ENCODE measurements at places on chromosomes 1 and 21.
A peak's percentile ranks its signal among the peaks of the same experiment; 100 is the strongest.

DNA sequence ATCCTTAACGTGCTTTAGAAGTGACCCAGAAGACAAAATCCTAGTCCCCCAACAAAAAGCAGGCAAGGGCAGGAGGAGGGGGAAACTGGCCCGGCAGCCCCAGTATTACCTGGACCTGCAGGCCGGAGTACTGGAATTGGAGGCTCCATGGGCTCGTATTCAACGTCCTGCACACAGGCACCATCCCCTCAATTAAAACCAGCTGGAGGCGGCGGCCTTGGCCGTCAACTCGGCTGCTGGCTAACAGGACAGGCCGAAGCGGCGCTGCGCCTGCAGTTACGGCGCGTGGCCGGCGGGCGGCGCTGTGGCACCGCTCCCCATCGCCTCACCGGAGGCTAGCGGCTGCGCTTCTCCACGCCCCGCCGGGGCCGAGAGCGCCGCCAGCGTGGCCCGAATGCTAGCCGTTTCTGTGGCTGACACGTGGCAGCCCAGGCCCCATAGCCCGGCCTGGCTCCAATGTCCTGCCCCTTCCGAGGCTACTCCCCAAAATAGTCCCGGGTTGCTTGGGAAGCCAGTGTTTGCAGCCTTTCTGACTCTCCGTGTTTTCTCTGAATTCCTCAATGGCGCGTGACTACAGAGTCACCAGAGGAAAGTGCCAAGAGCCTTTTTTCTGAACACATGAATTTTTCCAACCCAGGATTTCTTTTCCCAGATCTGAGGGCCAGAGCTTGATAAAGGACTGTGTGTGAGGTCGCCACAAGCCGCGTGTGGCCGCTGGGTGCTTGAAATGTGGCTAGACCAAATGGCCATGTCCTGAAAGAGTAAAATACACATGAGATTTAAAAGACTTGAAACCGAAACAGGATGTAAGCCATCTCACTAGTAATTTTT is 82.5 kb downstream of the HHIPL2 start:
- peak; percentile 90 for DNase-seq

DNA sequence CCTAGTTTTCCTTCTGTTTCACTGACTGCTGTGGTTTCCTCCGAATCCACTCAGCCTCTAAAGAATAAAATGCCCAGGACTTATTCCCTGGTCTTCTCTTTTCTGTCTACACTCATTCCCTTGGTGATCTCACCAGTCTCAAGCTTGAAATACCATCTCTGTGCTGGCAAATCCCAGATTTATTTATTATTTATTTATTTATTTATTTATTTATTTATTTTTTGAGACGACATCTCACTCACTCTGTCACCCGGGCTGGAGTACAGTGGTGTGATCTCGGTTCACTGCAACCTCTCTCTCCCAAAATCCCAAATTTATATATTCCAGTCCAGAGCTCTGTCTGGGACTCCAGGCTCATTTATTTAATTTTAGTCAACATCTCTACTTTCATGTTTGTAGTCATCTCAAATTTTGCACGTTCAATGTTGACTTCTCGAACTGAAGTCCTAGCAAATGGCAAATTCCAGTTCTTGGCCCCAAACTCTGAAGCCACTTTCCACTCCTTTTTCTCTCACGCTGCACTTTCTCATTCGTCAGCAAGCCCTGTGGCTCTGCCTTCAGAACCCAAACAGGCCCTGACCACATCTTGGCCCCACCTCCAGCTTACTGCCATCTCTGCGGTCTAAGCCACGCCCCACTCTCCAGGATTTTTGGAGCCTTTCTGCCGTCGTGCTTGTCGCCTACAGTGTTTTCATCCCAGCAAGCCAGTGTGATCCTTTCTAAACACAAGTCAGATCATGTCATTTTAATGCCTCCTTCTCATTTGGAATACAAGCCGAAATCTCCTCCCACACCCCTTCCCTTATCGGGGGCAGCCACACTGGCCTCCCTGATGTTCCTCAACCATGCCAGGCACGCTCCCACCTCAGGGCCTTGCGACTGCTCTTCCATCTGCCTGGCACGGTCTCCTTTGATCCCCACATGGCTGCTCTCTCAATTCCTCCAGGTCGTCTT is 14.2 kb upstream of the TENT5B start:
- no peak for DNase-seq

GRCh38 chr1:20485527-20486456 is at the start of gene CAMK2N1:
Gene CAMK2N1, minus strand, starts transcription at chr1:20486210. Its CDS starts 831 bp downstream, at chr1:20485379.
- no peak for DNase-seq

GRCh38 chr1:79785561-79785960 is 779.0 kb upstream of the ADGRL4 start:
- DNase-seq = no peak

GRCh38 chr1:36737767-36738166 is 255.1 kb upstream of the CSF3R start:
- no peak for DNase-seq

- no peak for DNase-seq
Measured at GRCh38 chr1:243882276-243882675, 32.2 kb upstream of the AKT3 start.

GRCh38 chr1:154598871-154599635 is 8.9 kb downstream of the ADAR start:
- no peak for DNase-seq

GRCh38 chr1:78318011-78318410 is 172.8 kb upstream of the PTGFR start:
- DNase-seq = no peak

DNA sequence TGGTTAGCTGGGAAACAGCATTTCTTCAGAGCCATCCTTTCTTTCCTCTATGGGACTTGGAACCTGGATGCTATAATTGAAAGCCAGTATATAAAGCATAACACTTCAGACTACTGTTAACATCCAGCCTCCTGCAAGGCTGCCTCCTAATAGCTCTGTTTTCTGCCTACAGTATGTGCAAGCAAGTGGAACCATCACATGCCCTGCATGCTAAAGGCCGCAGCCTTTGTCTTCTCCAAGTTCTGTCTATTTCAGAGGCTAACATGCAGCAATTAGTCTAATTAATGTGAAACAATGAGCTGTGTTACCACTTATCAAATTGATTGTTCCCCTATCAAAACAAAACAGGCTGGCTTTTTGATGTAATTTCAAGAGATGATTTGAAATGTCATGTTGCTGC is 82.7 kb upstream of the ESRRG start:
- no peak for DNase-seq

- no peak for DNase-seq
Measured at GRCh38 chr1:53783056-53783455, 44.1 kb upstream of the GLIS1 start.

- DNase-seq = no peak
Measured at GRCh38 chr1:92410706-92411105, 76.0 kb downstream of the GFI1 start.

- DNase-seq = peak; percentile 49
Measured at GRCh38 chr1:55506740-55507577, 291.8 kb upstream of the USP24 start.

GRCh38 chr1:202810615-202811295 is at the start of gene PCAT6:
Gene PCAT6, plus strand, starts transcription at chr1:202810954.
- peak; percentile 77 for DNase-seq

DNA sequence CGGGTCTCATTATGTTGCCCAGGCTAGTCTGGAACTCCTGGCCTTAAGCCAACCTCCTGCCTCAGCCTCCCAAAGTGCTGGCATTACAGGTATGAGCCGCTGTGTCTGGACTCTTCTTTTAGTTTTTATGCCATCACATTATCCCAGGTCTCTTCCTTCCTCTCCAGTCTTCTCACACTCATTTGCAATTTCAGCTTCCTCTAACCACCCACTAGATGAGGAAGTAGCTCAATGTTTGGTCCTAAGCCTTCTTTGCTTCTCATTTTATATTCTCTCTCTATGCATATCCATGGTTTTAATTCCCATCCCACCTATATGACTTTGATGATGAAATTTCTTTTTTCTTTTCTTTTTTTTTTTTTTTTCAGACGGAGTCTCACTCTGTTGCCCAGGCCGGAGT is 3.1 kb upstream of the ZBTB8A start:
- no peak for DNase-seq

DNA sequence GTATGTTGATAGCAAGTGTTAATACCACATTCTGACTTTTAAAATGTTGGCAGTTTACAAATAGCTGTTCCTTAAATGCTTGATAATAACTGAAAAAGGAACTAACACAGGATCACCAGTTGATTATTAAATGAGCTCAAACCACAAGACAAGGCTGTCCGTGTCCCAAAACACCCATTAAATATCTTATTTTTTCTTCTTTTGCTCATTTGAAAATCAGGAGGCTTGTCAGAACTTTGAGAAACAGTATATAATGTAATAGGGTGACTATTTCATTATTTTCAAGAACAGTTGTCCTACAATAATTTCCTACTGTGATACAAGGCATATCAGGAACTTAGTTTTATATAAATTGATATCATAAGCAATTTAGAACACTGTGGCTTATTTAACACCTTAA is 2.7 kb downstream of the CDKN2C start:
- DNase-seq = no peak

DNA sequence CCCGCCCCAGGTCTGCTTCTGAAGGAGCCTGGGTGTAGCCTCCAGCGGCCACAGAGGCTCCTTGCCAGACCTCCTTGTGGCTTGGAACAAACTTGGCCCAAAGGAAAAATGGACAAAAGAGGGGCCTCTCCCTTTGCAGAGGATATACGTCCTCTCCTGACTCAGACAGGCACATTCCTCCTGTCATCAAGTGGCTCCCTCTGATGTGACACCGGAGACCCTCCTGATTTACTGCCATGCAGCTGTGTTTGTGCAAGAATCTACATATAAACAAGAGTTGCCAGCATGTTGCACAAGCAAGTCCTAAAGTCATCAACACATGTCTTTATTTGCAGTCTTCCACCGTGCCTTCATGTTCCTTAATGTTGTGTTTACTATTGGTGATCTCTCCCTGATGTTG is 54.1 kb upstream of the F3 start:
- DNase-seq = peak; percentile 56

GRCh38 chr1:204162494-204163074 is 3.6 kb downstream of the REN start:
- peak; percentile 35 for DNase-seq

DNA sequence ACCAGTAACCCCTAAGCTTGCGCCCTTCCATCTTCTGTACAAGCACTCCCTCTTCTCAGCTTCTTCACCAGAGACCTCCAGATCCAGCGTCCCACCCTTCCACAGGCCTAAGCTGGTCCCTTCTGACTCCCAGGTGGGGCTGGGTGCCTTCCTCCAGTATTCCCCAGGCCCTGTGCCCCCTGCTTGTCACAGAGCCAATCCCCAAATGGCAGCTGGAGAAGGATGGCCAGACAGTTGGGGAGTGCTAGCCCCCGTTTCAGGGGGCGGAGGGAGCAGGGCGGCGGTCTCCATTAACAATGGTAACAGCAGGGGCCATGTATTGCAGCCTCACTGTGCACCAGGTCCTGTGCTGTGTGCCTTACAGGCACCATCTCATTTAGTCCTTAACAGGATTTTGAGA is 85.7 kb downstream of the KCNN3 start:
- no peak for DNase-seq

GRCh38 chr1:98336472-98337083 is 324.9 kb upstream of the SNX7 start:
- no peak for DNase-seq

- DNase-seq = no peak
Measured at GRCh38 chr1:170305777-170306512, 160.2 kb downstream of the NTMT2 start.

All from fibroblast of the conjunctiva (primary cell).